ENCODE measurements at places on chromosomes 6 and 20. TPM values are rescaled to one million over a fixed set of nuclear protein-coding genes. Genes with fewer than 3 reads are reported as not detected.

Gene GSTA3
- not detected for total RNA-seq

Gene SAPCD1
- not detected for total RNA-seq

Gene VSX1
- not detected for total RNA-seq

Gene LINC00237
- total RNA-seq: not detected

Gene SERINC3
- total RNA-seq: 78.1 TPM

Gene GSTA2
- not detected for total RNA-seq

GRCh38 chr6:31901415-31901952 lies 402 bp downstream of the ZBTB12 start:
- DNase-seq: no peak

DNA sequence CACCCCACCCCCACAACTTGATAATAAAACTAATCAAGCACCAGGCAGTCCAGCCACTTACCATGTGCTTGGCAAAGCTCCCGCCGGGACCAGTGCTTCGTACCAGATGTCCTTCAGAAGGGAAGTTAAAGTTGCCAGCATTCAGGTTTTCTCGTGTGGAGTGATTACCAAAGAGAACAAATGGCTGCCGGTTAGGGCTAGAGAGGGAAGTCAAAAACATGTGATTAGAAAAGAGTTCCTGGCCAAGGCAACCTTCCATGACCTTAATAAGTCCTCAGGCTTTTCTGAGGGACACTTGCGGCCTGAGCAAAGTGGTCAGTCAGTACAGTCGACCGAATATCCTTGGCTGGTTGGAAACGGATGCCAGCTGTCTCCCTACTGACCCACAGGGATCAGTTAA lies 67.0 kb downstream of the DNAAF9 start:
- no peak for DNase-seq

DNA sequence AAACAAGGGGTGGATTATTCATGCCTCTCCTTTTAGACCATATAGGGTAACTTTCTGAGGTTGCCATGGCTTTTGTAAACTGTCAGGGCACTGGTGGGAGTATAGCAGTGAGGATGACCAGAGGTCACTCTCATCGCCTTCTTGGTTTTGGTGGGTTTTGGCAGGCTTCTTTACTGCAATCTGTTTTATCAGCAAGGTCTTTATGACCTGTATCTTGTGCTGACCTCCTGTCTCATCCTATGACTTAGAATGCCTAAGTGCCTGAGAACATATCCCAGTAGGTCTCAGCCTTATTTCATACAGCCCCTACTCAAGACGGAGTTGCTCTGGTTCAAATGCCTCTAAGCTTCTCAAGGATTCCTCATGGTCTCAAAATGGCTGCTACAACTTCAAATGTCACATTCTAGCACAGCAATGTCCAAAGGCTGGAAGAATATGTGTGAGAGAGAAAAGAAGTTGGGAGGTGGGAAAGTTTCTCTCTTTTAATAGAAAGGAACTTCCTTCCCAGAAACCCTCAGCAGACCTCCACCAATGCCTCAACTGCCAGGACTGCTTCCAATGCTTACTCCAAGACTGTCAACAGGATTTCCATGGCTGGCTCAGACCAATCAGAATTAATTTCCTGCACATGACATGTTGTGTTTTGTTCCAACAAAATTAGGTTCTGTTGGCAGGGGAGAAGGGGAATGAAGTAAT lies 46.6 kb upstream of the SLC9A8 start:
- DNase-seq: no peak

DNA sequence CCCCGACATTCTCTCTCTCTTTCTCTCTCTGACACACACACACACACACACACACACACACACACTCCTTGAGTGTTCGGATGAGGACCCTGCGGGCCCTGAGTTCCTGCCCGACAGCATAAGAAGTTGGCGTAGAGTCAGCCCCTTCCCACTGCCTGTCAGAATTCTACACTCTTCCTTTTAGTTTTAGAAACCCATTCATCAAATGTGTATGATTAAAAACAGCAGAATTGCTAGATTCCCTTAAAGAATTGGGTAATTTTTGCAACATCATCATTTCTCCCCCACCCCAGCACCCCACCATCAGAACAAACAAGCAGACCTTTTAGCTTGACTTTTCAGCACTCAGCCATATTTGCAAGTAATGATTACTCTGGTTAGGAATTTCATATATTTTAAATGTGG lies 322.8 kb downstream of the FARS2 start:
- no peak for DNase-seq

GRCh38 chr6:29748391-29749307 lies 25.4 kb downstream of the HLA-F start:
- DNase-seq: peak; percentile 96

DNA sequence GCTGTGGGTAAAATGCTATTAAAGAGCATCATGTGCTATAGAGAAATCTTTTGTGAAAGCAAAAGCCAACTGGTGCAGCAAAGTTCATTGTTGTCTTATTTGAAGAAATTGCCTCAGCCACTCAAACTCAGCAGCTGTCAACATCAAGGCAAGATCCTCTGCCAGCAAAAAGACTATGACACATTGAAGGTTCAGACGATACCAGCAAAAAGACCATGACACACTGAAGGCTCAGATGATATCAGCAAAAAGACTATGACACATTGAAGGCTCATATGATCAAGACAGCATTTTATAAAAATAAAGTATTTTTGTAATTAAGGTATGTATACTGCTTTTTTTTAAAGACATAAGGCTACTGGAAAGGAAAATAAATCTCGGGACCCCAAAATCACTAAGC lies 118.4 kb upstream of the RUNX2 start:
- no peak for DNase-seq

DNA sequence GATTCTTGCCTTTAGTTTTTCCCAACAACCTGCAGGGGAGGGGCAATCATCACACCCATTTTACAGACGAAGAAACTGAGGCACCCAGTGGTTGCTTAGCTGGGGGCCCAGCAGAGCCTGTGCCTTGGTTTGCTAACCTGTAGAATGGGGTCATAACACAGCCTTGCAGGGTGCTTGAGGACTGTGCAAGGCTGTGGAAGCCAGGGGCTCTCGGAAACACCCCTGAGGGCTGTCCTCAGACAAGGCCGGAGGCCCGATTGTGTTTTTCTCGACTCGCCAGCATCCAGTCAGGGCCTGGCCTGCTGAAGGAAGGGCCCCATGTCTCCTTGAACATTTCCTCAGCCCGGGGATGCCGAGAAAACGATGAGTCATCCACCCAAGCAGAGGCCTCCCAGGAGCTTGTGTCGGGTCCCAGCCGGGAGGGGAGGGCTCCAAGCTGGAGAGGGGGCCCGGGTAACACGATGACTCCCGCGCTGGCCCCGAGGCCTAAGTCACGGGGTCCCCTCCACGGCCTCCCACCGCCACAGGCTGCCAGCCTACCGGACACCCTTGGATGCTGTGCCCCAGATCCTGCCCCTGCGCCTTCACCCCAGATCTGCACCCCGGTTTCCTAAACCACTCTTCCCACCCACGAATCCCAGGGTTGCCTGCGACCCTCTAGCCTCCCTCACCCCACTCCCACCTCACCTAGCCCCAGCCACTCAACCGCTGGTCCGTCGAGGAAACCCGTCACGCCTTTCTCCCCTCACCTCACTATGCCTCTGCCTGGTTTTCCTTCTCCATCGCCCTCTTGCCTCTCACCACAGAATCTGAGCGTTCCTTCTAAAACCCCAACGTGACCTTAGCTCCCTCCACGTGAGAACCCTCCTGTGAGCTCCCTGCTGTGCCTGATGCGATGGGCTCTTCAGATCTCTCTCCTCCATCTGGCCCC lies 10.6 kb downstream of the NOL4L start:
- no peak for DNase-seq

DNA sequence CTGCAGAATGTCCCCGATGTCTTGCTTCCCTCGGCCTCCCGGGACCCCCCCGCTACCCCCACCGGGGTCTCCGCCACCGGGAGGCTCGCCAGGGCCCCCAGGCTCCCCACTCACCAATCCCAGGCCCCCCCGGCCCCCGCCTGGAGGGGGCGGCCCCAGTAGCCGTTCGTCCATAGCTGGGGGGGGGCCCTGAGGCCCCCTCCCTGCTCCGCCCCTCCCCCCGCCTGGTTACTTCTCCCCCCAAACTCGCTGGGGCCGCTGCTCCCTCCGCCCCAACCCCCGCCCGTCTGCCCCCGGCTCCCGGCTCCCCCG lies 304 bp downstream of the PBX2 start:
- no peak for DNase-seq

DNA sequence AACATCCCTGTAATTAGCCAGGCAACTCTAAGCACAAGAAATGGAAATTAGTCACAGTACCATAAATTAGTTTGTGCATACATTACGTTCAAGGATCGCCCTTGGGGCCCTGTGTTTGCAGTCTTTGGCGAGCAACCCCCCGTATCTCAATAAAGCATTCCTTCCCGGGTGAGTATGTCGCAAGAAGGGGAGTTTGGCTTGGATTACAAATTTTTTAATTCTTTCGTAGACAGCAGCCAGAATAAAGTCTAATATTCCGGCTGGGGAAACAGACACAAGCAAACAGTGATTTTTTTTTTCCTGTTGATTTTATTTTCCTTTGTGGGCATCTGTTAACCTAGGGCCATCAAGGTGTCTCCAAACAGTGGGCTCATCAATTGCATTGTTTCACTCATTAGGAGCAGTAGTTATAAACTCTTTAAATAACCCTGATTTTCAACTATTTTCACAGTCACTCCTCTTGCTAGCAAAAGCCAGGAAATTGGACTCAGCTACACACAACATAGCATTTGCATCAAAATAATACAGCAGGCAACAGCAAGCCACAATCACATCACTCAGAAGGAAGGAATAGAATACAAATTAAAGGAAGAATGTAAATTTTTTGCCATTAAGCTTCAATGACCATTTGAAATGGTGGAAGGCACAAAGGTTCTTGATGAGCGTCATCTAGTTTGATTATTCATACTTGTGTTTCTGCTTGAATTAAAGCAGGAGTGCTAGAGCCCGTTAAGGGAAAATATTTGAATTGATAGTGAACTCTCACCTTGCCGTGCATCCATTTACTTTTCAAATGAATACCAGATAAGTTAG lies 85.3 kb downstream of the LINC00237 start:
- no peak for DNase-seq

- no peak for DNase-seq
These were observed 55.1 kb downstream of the ID4 start for GRCh38 chr6:19892260-19892659.

GRCh38 chr20:47598911-47599744 lies 97.4 kb downstream of the NCOA3 start:
- no peak for DNase-seq

- no peak for DNase-seq
These were observed 217.8 kb downstream of the EPM2A start for GRCh38 chr6:145517492-145517891.

DNA sequence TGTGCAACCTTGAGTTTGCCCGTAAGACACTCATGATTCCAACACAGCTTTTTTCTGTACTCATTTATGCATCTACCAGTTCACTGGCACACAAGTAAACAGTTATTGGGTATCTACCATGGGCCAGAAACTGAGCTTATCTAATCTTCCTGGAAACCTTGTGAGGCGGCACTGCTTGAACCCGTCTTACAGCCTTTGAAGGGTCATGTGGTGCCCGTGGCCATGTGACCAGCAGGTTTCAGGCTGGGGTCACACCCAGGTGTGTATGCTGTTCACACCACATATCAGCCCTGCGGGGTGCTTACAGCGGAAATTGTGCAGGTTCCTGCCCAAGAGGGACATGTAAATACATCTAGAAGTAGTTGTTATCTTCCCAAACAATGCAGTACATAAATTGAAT lies 6.1 kb downstream of the THBD start:
- peak; percentile 49 for DNase-seq
